Colonic mucosa (tissue), 4 donors: ENCODE measurements at places on chromosomes 4 and X.

DNA sequence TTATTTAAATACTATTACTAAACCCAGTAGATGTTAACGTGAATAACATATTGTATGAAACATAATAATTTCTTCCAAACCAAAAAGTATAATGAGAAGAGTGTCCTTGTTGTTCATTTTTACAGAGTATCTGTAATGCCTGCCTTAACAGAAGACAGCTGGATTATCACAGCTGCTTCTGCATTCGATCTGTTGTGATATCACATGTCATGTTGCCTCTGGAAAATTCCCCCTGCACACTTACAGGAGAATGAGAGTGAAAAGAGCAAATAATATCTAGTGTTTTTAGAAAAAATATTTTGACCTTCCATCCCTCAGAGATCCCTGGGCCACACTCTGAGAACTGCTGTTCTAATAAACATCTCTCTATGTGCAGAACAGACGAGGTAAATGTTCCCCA is 240.1 kb upstream of the NOCT start:
- no peak for DNase-seq

DNA sequence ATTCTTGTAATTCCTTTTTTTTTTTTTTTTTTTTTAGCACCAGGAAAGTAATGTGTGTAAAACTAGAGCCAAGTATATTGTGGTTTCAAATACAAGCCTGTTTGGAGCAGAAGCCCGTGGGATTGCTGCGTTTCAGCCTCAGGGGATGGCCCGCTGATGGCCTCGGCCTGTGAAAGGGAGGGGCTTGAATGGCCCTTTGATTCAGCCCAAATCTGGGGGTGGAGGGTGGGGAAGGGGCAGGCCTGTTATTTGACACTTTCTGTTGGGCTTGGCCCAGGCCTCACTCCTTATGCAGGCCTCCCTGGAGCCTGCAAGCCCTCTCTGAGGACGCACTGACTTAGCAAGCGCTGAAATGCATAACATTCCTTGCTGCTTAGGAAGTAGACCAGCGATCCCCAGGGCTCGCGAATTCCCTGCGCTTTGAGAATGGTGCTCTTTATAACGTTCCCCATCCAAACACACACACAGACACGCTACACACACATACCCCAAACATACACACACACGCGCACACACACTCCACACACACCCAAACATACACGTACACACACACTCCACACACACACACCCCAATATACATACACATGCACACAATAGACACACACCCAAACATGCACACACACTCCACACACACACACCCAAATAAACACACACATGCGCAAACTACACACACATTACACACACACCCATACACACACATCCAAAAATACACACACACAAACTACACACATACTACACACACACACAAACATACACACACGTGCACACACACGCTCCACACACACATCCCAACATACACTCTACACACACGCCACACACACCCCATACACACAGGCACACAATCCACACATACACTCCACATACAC is 29.6 kb downstream of the TLR10 start:
- peak; percentile 58 for DNase-seq

DNA sequence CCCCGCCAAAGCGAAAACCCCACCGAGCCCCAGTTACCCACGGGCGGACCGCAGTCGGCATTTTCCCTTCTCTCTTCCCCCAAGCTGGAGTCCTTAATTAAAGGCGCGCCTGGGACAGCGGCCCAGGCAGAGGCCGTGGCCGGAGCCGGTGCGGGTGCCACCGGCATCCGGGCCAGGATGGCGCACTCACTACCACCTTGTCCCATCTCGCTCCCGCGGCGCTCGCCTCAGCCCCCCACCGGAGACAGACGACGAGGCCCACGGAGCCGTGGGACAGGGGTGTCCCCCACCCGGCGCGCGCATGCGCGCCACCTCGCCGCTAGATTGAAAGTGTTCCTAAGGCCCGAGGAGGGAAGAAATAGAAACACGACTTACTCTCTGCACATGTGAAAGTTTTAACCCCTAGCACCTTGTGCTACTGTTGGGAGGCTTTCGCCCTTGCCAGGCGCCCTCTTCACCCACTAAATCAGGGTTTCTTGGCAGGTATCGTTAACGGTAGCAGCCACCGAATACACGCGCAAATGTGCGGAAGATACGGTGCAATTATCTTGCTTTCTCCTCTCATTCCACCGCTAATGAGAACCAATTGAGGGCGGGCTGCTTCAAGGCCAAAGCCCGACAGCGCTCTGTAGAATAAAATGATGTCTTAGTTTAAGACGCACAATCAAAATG is 64.3 kb upstream of the CCDC160 start:
- no peak for DNase-seq

- no peak for DNase-seq
These were observed 213.1 kb downstream of the UGT8 start for GRCh38 chr4:114811564-114812301.

DNA sequence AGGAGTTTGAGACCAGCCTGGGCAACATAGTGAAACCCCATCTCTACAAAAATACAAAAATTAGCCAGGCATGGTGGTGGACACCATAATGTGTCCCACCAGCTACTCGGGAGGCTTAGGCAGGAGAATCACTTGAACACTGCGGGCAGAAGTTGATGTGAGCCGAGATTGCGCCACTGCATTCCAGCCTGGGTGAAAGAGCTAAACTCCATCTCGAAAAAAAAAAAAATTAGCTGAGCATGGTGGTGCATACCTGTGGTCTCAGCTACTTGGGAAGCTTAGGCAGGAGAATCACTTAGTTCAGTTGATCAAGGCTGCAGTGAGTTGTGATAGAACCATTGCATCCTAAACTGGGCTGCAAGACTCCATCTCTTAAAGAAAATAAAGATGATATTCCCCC is 91.2 kb downstream of the PLS3 start:
- no peak for DNase-seq

GRCh38 chr4:60683357-60683756 is 516.8 kb upstream of the ADGRL3 start:
- no peak for DNase-seq

DNA sequence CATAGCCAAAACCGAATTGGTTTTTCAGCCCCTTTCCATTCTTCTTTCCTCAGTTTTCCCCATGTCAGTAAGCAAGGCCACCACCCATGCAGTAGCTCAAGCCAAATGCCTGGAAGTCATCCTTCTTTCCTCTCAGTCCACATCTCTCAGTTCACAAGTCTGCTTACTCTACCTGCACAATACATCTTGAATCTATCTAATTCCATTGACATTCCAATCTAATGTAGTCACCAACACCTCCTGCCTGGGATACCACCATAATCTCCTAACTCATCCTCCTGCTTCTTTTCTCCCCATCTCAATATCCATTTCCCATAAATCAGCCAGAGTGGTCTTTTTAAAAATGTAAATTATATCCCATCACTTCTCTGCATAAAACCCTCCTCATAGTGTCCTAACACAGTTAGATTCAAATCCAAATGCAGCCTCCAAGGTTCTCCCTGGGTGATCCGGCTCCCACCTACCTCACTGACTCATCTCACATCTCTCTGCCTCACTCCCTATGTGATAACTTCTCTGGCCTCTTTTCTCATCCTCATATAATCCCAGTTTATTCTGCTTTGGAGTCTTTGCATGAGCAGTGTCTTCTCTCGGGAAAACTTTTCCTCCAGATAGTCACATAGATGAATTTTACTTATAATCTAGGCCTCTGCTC is 26.9 kb downstream of the KCNIP4 start:
- no peak for DNase-seq

- DNase-seq, result no peak
These were observed 827.7 kb downstream of the FSTL5 start for GRCh38 chr4:161336016-161336530.

DNA sequence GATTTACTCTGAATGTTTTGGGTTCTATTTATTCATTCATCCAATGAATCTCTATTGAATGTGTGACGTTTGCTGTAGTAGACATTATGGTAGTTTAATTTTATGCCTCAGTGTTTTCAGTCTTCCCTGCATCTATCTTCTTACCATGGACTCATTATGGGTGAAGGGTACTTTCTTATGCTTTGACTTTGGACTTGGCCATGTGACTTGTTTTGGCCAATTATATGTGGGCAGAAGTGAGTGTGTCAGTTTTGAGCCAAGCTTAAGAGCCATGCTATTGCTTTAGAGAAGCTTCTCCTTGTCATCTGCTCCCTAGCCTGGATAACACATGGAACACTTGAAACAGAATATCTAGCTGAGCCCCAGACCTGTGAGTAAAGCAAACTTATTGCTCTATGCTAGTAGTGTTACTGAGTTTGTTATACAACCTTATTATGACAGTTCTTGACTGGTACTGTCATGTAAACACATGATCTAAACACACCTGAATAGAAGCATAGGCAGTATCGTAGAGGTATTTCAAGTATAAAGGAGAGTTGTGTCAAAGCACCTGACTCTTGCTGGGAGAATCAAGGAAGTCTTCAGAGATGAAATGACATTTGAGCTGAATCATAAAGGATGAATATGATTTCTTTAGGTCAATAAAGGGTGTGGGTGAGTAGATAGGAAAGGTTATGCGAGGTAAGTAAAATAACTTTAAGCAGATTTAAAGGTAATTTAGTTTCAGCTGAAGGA is 128.4 kb downstream of the NAA11 start:
- no peak for DNase-seq

DNA sequence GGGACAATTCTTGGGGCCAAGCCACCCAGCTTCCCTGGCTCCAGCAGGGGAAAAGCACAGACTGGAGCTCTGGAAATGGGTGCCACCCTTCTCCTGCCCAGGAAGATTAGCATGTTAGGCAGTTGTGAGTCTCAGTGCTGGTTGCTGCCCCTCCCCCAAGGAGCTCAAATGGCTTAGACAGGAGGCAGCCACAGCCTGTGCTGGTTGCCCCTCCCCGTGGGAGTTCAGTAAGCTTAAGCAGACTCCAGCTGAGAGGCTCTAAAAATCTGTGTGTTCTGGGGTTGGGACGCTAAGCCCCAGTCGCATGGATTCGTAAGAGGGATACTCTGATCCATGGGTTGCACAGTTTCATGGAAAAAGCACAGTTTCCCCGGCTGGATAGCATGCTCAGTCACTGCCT is 92.7 kb upstream of the NDST3 start:
- no peak for DNase-seq

GRCh38 chr4:75513526-75514130 is 575 bp downstream of the RCHY1 start:
- DNase-seq, result no peak
